ENCODE measurements at places on chromosomes 11 and 22.

DNA sequence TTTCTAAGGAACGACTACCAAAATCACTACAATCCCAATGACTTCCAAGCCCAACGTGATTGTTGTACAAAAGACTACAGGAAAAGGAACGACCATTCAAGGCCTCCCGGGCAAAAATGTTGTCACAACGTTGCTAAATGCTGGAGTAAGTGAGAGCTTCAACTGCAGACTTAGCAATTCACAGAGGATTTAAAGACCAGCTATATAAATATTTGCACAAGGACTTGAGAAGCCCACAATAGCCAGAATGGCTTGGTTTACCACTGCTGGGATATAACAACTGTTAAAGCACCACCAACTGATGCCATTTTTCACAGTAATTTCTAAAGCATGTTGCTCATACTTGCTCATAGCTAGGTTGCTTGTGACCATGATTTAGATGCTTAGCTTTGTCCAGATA lies 78.3 kb downstream of the EMSY start:
- no peak for DNase-seq

GRCh38 chr22:27835446-27835845 lies 33.9 kb upstream of the MN1 start:
- no peak for DNase-seq

DNA sequence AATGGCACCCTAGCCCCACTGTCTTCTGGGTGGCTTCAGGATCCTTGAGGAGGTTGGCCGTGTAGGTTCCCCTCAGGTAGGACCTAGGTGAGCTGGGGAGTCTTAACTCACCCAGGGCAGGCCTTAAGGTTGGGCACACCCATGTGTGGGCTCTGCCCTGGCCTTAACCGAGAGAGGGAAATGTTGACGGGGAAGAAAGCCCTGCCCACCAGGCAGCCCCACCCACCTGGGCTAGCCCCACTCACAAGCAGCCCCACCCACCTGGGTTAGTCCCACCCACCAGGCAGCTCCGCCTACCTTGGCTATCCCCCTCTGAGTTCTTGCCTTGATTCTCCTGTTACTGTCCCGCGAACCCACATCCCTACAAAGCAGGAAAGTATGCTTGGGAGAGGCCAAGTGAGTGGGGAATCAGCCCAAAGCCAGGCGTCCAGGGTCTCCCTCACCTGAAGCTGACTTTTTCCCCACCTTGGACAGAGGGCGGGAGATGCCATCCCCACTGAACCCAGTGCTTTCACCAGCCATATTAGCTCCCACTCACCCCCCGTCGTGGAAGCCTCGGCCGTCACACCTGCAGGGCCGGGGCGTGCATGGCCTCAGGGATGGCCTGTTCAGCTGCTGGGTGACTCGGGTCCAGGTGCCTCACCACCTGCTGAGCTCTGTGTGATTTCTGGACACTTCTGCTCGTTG lies at the start of gene MYEOV:
TSS of gene MYEOV (plus strand) at position 337 of the 687 bp plus-strand sequence. CDS start 1,200 bp downstream, outside the sequence.
- DNase-seq: peak; percentile 50

DNA sequence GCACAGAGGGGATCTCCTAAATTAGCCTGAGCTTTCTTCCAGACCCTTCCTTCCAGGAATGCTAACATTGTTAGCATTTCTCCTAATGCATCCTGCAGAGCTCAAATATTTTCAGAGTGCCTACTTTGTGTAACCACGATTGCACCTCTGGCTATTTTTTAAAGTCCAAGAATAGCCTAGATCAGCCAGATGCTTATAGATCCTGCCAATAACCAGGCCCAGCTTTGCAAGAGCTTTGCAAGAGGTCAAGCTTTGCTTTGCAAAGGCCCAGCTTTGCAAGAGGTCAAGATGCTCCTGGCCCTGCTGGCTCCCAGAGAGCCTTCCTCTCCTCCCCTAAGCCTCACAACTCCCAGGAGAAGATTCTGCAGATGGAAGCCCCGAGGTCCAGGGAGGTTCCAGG lies 491.9 kb downstream of the MN1 start:
- DNase-seq: no peak

GRCh38 chr11:35066783-35067423 lies 72.1 kb upstream of the CD44 start:
- no peak for DNase-seq

- no peak for DNase-seq
These were observed 108.7 kb upstream of the THY1 start for GRCh38 chr11:119531623-119532022.

DNA sequence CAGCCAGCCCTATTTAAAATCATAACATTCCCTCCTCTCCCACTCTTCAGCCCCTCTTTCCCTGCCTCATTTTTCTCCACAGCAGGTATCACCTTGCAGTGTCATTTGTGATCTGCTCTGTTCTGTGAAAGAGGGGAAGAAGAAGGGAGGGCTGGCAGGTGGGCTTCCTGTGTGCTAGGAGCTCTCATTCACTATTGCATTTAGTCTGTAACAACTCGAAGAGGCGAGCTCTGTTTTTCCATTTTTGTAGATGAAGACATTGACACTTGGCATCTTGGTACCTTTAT lies 52.1 kb upstream of the CRYBB3 start:
- DNase-seq: no peak

DNA sequence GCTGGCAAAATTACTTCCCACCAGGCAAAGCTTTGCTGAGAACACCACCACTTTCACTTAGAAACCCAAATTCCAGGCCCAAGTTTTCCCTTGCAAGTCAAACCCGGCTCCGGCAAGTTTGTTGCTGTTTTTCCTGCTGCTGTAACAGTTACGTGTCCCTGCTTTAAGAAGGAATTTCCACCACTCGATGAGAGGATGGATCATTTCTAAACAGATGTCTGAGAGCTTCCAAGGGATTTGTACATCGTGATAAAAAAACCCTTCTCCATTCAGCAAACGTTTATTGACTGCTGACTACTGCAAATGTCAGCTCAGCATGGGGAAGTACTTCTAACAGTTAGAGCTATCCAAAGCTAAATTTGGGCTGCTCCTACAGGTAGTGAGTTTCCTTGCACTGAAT lies 19.7 kb downstream of the P2RX3 start:
- DNase-seq: no peak

- DNase-seq: peak; percentile 11
These were observed 62.7 kb downstream of the CD82 start for GRCh38 chr11:44627911-44628729.

DNA sequence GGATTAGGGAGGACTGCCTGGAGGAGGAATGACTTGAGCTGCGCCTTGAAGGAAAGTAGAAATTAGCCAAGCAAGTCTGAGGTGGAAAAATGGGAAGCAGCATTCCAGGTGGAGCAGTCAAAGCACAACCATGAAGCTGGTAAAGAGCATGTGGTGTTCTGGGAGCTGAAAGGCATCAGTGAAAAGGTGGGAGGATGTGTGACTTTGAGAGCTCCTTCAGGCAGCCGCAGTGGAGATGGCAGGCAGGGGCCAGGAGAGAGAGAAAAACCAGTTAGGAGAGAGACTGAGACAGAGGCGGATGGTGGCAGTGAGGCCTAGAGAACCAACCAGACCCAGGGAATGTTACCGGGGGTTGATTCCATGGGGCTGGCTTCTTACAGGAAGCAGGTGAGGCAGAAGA lies 393.4 kb downstream of the MIAT start:
- no peak for DNase-seq

- no peak for DNase-seq
These were observed 616 bp downstream of the OR10S1 start for GRCh38 chr11:123976770-123977560.

DNA sequence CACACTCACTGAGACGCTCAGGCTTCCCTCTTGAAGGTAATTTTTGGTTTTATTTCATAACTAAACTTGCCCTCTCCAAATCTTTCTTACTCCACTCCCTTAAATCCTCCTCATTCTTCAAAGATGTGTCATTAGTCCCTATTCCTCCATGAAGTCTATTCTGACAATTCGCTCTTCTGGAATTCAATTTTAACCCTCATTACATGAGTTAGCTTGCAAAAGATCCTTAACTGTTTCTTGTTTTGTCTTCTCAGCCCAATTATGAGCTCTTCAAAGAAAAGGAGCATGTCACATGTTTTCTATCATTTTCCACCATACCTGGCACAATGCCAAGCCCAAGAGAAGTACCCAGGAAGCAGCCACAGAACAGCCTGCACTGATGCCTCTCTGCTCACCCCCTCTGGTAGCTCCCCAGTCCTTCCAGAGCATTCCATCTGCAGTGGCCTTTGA lies 13.0 kb downstream of the GALNT18 start:
- DNase-seq: no peak

GRCh38 chr11:95228081-95228749 lies 2.8 kb downstream of the SESN3 start:
- no peak for DNase-seq

GRCh38 chr11:15180212-15180792 lies 65.6 kb downstream of the INSC start:
- no peak for DNase-seq

DNA sequence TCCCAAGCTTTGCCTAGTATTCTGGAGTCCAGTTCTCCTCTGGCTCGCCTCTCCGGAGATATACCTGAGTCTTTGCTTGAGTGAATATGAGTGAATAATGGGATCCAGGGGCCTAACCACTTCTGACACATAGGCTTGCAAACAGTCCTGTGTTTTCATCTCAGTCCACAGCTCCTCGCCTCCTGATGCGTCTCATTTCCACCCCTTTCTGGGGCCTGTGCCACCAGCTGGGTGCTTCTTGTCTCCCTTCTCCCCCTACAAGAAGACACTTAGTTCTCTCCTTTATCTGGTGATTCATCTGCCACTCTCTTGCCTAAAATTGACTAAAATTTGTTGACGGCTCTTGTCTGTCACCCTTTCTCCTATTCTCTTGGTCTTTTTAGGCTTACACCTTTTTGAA lies 44.6 kb downstream of the SFI1 start:
- no peak for DNase-seq

- DNase-seq: no peak
These were observed 42.6 kb upstream of the P4HA3 start for GRCh38 chr11:74354036-74354435.

GRCh38 chr11:3623767-3624458 lies 17.9 kb downstream of the ART5 start:
- no peak for DNase-seq

- DNase-seq: no peak
These were observed 77.0 kb downstream of the MICAL2 start for GRCh38 chr11:12187399-12187798.

- DNase-seq: no peak
These were observed 4.6 kb downstream of the MOB2 start for GRCh38 chr11:1481861-1482441.

GRCh38 chr11:92707665-92708064 lies 261.8 kb upstream of the MTNR1B start:
- no peak for DNase-seq

DNA sequence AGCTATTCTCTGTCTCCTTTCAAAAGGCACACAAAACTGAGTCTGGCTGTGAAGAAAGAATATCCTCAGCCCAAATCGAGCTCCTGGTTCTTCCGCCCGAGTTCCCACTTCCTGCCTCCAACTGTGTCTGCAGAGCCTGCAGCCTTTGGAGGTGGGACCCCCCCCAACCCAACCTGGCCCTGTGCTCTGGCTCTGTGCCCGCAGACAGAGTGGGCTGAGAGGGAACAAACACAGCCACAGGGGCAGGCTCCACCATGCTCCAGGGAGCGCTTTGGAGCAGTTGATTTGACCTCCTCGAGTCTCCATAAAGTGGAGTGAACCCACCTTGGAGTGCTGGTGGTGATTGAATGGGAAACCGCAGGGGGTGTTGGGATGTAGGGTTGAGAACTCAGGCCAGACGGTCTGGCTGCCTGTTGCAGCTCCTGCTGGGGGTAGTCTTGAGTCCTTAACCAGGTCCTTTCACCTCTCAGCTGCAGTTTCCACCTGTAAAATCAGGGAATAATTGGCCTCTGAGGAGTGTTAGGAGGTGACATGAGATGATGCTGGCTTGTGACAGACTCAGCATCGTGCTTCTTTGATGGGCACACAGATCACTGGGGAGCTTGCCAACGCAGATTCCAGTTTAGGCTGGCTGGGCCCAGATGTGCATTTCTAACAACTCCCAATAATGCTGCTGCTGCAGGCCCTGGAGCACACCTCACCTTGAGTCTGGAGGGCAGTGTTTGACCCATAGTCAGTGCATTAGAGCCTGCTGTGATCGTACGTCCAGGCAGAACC lies 11.4 kb downstream of the DAGLA start:
- no peak for DNase-seq

- no peak for DNase-seq
These were observed 501.1 kb downstream of the BRD1 start for GRCh38 chr22:49326558-49326957.

DNA sequence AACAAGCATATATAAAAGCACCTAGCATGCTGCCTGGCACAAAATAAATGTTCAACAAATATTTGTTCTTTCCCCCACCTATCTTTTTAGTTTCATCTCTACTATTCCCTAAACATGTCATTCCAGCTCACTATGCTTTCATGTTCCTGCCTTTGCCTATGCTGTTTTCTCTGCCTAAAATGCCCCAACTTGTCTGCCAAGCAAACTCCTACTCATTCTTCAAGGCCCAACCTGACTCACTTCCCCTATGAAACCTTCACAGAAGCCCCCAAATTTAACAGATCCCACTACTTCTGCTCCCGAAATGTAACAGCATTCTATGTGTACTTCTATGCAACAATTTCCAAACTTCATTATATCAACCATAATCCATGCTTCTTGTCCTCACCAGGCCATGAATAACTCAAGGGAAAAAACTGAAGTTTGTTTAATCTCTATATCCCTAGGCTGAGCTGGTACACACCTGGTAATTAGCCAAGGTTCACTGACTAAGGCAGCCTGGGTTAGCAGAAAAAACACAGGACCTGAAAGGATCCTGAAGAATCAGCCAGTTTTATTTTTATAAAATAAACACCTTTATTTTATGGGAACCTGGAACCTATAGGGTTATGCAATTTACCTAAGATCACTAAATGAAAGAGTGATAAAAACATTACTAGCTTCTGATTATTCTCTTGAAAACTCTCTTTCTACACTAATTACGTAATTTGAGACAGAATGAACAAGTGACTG lies 72.2 kb downstream of the PAK1 start:
- DNase-seq: no peak

- DNase-seq: no peak
These were observed 2.0 kb upstream of the VSIG10L2 start for GRCh38 chr11:125943661-125944349.

DNA sequence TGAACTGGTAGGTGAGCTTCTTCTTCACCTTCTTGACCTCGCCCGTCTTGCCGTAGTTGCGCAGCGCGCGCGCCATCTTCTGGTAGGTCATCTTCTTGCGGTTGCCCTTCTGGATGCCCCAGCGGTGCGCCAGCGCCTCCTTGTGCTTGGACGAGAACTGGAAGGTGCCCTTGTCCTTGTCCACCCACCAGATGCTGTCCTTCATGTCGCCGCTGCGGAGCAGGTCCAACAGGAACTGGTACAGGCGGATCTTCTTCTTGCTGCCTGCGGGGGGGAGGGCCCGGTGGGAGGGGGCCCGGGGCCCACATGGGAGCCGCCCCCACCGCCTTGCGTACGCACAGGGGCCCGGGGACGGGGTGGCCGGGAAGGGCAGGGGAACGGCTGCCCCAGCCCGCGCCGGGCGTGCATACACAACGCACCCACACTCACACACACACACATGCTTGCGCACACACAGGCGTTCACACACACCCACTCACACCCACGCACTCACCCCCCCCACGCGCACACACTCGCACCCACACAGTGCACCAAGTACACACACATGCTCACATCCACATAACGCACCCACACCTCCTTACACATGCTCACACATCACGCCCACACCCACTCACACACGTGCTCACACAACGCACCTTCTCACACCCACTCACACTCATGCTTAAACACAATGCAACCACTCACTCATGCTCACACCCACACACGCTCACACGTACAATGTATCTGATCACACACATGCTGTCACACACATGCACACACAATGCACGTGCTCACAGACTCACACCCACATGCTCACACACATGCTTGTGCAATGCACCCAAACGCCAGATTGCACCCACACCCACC lies 3.0 kb upstream of the MYBPC3 start:
- DNase-seq: no peak
